Thoracic aorta endothelial cell (primary cell): ENCODE measurements at places on chromosomes 5 and 9. TPM values are rescaled to one million over a fixed set of nuclear protein-coding genes. Genes with fewer than 3 reads are reported as not detected.

Gene PCDHAC2
- total RNA-seq: 1.8 and 3.3 TPM in 2 replicates

Gene ITK
- total RNA-seq: not detected in 2 replicates

Gene SEMA4D
- 6.0 and 11.8 TPM in 2 replicates for total RNA-seq

Gene GOLM1
- 76.7 and 87.0 TPM in 2 replicates for total RNA-seq
